ENCODE measurements at places on chromosomes 7 and 10. TPM values are rescaled to one million over a fixed set of nuclear protein-coding genes. Genes with fewer than 3 reads are reported as not detected.

Gene CALY
- total RNA-seq: not detected

Gene COMTD1
- 17.8 TPM for total RNA-seq

Gene RGR
- 0.85 TPM for total RNA-seq

Gene FOXP2
- 1.2 TPM for total RNA-seq
